ENCODE measurements at places on chromosomes 12 and 14.

GRCh38 chr14:34078117-34078743, 127.4 kb upstream of the EGLN3 start:
- DNase-seq: no peak

GRCh38 chr14:74064883-74065282, 19.4 kb downstream of the ALDH6A1 start:
- DNase-seq: no peak

- DNase-seq: no peak
Observed at GRCh38 chr12:98845957-98846356, 200.9 kb downstream of the APAF1 start.

DNA sequence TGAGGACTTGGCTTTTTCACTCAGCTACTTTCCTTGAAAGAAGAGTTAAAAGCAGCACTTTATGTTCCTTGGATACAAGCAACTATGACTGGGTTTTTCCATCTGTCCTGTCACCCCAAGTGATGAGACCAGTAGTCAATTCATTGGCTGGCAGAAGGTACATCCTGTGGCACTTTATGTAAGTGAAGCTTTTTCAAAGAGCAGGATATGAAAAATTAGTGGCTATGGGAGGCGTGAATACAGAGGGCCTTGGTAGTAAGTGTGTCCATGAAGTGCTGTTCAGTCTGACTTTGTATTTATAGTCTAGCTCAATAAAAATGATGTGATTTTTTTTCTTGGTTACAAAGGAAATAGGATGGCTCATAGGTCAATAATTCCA, 68.8 kb downstream of the DRAM1 start:
- DNase-seq: no peak

DNA sequence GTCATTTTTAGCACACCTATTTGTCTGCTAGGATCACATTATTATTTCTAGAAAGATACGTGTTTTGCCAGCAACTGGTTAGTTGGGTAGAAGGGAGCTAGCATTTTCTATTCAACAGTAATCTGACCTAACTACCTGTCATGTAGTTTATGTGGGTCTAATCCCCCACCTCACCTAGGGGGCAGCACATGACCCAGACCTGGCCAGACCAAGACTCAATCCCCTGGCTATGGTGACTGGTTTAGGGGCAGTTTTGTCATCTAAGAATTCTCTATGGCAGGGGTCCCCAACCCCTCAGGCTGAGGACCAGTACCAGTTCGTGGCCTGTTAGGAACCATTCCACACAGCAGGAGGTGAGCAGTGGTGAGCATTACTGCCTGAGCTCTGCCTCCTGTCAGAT, 29.5 kb upstream of the EVL start:
- DNase-seq: no peak

- DNase-seq: no peak
Observed at GRCh38 chr12:106973545-106973944, 13.4 kb downstream of the MTERF2 start.

- no peak for DNase-seq
Observed at GRCh38 chr14:59123531-59123930, 64.9 kb upstream of the DAAM1 start.

GRCh38 chr14:64476438-64476837, 11.1 kb downstream of the AKAP5 start:
- DNase-seq: no peak

DNA sequence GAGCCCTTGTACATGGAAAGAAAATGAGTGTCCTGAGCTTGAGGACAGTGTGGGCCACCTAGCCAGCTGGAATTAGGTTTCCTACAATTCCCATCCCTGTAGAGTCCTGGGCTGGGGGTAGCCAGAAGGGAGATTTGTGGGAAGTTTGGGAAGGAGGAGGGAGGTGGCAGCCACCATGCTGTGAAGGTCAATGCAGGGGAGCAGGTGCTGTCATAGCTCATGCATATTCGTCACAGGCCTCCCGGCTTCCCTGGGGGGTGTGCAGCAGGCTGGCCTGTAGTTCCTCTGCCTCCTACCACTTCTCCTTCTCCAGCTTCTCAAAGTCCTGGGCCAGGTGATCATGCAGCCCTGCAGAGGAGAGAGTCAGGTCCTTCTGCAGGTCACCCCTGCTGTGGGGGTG, 121.3 kb downstream of the TBX3 start:
- DNase-seq: no peak

GRCh38 chr12:38124247-38125012, 192.1 kb upstream of the ALG10B start:
- no peak for DNase-seq

DNA sequence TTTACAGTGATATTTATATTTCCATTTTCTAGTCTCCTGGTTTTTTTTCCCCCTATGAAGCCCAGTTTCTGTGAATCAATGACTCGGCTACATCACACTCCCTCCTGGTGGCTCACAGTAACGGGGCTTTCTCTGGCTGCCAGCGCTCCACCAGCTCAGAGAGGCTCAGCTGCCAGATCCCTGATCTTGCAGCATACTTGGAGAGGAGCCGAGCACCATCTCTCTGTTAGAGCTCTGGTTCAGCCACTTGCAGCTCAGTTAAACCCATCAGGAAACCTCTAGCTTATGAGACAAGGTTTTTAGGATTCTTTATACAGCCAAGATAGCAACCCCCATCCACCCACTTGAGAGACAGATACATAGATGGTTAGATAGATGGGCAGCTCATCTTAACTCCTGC, 74.6 kb downstream of the CIT start:
- no peak for DNase-seq

DNA sequence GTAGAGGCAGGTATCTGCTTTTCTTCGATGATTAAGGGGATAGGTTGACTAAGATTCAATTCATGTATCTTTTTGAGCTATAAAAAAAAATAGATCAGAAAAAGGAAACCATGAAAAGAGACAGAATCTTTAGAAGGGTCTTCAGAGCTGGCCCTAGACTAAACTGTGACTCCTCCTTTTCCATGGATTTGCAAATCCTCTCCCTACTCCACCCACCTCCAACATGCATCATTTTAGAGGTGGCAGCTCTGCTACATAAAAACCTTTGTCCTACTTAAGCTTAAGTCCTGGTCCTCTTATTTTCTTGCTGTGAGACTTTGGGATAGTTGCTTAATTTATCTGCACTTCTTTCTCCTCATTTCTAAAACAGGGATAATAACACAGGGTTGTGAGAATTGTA, 48.4 kb upstream of the LIMA1 start:
- no peak for DNase-seq

DNA sequence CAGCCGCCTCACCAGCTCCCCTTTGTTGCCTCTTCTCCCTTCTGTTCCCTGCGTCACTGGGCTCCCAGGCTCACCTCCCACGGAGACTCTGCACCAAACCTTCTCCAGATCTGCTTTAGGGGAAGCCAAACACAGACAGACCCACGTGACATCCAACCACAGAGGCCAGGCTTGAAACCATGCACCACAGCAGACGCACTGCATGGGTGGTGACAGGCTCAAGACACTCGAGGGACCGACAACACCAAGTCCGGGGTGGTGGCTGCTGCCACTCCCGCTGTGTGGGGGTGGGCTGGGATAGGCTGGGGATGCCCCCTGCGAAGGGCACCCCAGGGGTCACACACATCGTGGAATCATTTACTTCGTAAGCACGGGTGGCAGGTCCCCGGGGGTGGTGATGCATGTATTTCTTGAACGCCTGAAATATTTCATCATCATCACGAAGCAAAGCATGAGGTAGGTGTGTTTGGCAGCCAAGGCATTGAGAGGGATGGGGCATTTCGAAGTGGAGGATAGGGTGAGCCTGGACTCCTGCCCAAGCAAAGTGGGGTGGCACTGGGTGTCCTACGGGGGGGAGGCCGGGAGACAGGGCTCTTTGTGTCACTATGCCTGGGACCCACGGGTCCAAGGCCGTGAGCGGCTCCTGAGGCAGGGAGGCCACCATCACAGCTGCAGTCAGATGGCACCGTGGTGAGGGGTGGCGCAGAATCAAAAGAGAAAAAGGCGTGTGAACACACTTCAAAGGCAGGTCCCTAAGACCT, 66.8 kb upstream of the RFLNA start:
- no peak for DNase-seq

DNA sequence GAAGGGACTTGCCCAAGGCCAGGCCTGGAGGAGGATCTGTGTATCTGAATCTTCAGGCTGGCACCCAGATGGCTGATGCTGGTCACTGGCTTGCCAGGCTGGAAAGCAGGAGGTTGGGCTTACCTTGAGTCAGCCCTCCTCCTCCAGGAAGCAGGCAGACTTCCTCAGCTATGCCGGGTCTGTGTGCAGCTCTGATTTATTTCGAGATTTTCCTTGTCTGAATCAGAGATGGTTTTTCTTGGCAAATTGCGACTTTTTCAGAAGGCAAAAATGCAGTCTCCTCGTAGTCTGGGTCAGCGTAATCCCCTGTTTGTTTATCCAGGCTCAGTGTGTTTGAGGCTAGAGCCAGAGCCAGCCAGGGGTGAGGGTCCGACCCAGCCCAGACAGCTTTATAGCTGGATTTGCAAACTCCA, 48.9 kb downstream of the SMOC1 start:
- DNase-seq: no peak

- DNase-seq: no peak
Observed at GRCh38 chr12:23964812-23965211, 15.3 kb upstream of the SOX5 start.

DNA sequence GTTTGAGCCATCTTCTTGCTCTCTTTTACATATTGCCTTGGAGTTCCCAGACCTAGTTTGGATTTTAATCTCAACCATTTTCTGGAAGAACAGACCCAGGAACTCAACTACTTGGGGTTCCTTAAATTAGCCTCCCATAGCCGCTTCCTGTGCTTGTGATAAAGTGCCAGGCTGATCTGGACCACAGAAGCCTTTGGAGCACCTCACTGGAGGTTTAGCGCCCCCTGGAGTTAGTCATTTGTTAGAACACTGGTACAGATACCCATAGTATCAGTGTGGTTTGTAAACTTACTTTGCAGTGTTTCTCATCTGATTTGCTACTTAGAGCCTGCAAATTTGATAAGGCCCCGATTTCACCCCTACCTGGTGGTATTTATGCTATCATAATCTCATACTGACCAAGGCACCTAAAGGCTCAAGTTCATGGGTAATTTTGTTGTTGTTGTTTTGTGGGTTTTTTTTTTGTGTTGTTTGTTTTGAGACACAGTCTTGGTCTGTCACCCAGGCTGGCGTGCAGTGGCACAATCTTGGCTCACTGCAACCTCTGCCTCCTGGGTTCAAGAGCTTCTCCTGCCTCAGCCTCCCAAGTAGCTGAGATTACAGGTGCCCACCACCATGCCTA, 3.7 kb downstream of the UNC119B start:
- peak; percentile 88 for DNase-seq

DNA sequence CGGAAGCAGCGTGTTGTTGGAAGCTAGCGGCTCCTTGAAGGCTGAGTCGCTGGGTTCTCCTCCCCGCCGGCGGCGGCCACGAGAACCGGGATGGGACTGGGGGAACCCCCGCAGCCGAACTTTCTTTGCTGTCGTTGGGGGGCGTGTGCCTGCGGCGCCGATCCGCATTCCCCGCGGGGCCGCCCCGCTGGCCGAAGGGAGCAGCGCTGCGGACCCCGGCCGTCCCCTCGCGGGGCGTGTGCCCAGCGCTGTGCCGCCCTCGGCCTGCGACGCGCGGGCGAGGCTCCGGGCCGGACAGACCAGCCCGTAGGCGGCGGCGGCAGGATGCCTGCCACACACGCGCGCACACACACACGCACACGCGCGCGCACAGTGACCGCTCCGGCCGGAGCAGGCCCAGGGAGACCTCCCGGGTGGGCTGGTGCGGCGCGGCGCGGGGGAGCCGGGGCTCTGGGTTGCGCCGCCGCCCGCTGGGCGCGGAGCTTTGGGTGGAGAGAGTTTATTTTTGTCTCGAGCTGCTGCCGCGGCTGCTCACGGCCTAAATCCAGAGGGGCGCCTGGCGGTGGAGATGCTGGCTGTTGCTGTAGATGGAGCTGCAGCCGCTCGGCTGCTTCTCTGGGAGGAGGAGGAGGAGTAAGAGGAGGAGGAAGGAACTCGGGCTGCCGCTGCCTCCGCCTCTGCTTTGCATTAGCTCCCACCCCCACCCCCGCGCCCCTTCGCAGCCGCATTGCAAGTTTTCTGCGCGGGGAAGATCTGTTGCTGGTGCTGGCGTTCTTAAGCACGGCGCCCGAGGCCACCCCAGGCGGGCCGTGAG, at the start of gene SAMD4A:
SAMD4A (plus strand) TSS at position 719 of the 814 bp plus-strand sequence. CDS start 789 bp downstream, outside the sequence.
- peak; percentile 74 for DNase-seq

DNA sequence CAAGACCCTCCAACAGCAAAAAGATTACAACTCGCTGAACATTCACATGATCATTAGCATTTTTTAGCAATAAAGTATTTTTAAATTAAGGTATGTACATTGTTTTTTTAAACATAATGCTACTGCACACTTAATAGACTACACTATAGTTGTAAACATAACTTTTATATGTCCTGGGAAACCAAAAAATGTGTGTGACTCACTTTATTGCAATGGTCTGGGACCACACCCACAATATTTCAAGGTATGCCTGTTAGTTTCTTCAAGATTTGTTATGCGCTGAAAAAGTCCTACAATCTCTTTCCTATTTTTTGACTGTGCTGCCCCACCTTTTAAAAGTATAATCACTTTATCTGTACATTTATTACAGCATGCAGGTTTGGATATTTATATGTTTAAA, 30.4 kb upstream of the PCNX4 start:
- no peak for DNase-seq

DNA sequence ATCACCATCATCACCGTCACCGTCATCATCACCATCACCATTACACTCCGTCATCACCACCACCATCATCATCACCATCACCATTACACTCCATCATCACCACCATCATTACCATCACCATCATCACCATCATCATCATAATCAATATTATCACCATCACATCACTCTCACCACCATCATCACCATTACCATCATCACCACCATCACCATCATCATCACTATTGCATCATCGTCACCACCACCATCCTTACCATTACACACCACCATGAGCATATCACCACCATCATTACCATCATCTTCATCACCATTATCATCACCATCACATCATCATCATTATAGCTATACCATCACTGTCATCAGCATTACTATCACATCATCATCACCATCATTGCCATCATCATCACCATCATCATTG, 93.7 kb downstream of the KIF26A start:
- DNase-seq: no peak

DNA sequence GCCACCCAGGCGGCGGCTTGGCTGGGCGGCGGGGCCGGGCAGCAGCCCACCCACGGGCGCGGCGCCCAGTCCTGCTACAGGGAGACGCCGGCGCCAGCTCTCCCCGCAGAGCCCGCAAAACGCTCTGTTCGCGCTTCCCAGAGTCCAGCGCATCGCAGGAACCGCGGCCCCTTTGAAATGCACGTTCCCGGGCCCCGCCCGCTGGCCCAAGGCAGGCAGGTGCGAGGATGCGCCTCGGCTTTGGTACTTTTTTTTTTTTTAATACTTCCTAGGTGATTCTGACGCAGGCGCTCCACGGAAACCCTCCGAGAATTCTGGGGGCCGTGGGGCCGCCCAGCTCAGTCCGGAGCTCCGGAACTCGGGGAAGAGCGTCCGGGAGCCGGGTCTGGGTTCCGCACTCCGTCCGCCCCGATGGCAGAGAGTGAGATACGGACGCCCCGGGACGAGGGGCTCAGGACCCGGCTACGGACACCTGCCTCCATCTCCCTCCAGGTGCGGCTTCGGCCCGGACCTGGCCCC, 483 bp downstream of the POC1B start:
- peak; percentile 62 for DNase-seq

DNA sequence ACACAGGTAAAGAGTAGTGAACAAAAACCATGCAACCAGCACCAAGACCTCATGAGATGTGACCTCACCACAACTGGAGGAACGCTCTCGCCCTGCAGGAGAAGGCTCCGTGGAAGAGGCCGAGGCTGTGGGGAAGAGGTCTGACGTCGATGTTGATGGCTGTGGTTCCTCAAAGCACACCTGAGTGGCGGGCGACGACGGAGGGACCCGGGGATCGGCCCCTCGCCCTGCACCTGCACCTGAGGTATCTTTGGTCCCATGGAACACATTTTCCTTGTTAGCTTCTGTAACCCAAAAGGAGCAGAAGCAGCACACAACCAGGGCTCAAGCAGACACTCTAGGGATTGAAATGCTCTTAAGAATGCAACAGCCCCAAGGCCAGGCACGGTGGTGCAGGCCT, 17.9 kb downstream of the CHFR start:
- no peak for DNase-seq

Measured in GM12865 (cell line).